Fibroblast of lung (primary cell): ENCODE measurements at places on chromosomes 7 and 10. TPM values are rescaled to one million over a fixed set of nuclear protein-coding genes. Genes with fewer than 3 reads are reported as not detected.

GRCh38 chr10:101054351-101054750, 7.4 kb upstream of the KAZALD1 start:
- H3K4me1 ChIP-seq: peaks cover 22% of the 10 kb centered on the region
- peaks cover 6% of the 10 kb centered on the region for H3K27me3 ChIP-seq
- DNase-seq: no peak
- H3K4me3 ChIP-seq: no peak overlapping the region
- H3K36me3 ChIP-seq: peaks cover 2% of the 10 kb centered on the region
- H3K27ac ChIP-seq: no peak overlapping the region

DNA sequence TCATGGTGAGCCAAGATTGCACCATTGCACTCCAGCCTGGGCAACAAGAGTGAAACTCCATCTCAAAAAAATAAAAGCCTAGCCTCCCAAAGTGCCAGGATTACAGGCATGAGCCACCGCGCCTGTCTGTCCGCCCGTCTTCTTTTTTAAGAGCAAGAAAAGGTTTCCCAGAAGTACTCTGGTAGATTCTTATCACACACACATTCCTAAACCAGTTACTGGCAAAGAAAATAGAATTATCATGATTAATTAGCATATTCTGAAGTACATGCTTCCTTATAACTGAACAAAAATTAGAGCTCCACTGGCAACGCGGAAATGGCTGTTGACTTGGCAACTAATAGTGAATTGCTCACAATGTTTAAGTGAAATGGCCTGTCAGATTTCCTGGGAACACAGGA, 87.0 kb downstream of the ADK start:
- H3K4me1 ChIP-seq: no peaks in the 10 kb centered on the region
- H3K4me3 ChIP-seq: no peak overlapping the region
- peak overlapping the region; percentile 19 for H3K27ac ChIP-seq

GRCh38 chr10:35563261-35563891, 41.8 kb upstream of the GJD4 start:
- H3K27ac ChIP-seq: no peak overlapping the region
- peaks cover 5% of the 10 kb centered on the region for H3K4me1 ChIP-seq
- no peaks in the 10 kb centered on the region for H3K27me3 ChIP-seq
- DNase-seq: peak; percentile 60

- no peaks in the 10 kb centered on the region for H3K27me3 ChIP-seq
- H3K4me1 ChIP-seq: peaks cover 15% of the 10 kb centered on the region
- DNase-seq: no peak
- H3K36me3 ChIP-seq: no peaks in the 10 kb centered on the region
- H3K27ac ChIP-seq: no peak overlapping the region
- no peak overlapping the region for H3K4me3 ChIP-seq
Measured at GRCh38 chr7:155256081-155256760, 41.5 kb upstream of the INSIG1 start.

DNA sequence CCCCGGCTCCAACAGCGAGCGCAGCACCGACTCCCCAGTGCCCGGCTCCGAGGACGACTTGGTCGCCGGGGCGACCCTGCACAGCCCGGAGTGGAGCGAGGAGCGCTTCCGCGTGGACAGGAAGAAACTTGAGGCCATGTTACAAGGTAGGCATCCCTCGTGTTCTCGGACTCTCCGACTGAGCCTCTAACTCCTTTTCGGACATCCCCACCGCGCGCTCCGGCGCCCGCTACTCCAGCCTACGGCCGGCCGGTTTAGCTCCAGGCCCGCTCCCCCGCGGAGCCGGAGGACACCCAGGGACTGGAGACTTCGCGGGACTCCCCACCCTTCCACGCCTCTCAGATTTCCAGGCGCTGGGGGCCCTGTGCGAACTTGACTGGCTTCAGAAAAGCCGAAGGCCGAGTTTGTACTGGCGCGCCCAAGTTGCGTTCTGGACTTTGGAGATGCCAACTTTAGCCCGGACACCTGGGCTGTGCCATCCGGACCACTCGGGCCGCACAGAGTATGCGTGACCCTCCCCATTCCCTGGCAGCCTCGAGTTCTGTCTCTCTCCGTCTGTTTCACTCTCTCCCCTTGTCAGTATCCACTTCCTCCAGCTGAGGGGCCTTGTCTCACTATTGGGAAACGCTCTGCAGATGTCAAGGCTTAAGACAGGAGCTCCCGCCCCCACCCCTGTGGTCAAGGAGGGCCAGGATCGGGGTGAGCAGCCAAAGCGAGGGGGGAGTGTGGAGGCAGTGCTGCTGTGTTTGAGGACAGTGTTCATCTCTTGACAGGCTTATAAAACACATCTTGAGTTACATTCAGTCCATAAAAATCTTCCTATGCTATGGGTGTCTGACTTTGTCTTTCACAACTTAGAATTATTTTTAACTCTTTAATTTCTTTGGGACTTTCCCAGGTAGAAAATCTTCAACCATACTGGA, 777 bp downstream of the BICC1 start:
- H3K27ac ChIP-seq: peak overlapping the region; percentile 80
- peak; percentile 78 for DNase-seq
- no peaks in the 10 kb centered on the region for H3K36me3 ChIP-seq
- H3K4me3 ChIP-seq: peak overlapping the region; percentile 83
- no peaks in the 10 kb centered on the region for H3K27me3 ChIP-seq

- H3K27ac ChIP-seq: no peak overlapping the region
- DNase-seq: no peak
- no peaks in the 10 kb centered on the region for H3K27me3 ChIP-seq
Measured at GRCh38 chr7:69334701-69335100, 263.6 kb upstream of the AUTS2 start.

DNA sequence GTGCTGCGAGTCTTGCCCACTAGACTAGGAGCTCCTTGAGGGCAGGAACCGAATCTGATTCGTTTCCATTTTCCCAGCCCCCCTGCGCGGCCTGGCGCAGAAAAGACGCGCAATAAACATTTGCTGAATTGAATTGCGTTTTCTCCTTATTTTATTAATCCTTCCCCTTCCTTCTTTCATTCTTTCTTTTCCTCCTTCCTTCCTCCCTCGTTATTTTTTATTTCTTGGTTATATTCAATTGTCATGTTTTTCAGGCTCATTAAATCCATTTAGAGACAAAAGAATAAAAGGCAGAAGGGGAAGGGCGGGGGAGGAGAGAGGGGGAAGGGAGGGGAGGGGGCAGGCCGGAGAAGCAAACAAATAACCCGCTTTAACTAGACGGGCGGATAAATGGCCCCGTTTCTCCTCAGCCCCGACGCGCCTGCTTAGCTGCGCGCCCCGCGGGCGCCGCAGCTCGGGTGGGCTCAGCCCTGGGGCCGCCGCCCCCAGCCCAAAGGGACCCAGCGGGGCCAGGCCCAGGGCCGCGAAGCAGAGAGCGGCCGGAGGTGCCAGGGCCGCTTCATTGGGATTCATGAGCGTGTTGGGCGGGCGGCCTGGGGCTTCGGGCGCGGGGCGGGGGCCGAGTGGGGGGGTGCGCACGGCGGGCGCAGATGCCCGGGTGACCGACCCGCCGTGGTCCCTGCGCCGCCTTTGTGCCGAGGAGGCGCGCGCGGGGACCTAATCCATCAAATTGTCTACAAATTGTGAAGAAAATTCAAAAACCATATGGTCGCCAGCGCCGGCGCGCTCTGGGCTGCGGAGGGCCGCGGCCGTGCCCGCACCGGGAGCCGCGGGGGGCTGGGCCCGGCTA, 5.0 kb downstream of the LBX1 start:
- H3K27ac ChIP-seq: no peak overlapping the region
- DNase-seq: no peak

DNA sequence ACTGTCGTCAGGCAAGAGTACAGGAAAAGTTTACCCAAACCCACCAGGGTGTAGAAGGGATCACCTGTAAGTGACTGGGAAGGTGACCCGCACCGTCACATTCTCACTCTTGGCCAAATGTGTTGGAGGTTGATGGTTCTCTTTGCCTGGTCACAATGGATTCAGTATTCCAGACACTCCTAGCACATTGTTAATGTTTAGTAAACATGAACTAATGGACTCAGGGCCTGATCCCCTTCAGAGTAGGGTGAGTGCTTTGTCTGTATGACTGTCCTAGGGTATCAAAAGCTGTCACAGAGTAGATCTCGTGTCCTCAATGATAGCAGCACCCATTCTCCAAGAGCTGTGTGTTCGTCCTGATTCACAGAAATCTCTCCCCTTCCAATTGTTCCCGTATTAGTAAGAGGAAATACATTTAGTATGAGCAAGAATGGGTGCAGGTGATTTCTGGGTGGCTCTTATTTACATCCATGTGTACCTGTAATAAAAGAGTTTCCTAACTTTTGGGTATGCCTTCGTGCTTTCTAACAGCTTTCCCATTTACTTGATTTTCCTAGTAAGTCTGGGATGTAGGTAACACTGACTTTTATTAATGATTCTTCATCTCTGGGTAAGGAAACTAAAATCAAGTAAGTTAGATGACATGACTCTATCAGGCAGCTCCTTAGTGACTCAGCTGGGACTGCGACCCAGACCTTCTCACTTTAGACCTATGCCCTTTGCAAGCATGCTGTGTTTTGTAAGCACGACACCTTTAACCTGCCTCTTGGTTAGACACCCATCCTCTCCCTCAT, 4.7 kb downstream of the EEPD1 start:
- H3K4me1 ChIP-seq: no peaks in the 10 kb centered on the region
- H3K27ac ChIP-seq: no peak overlapping the region

GRCh38 chr10:14553448-14553847, 221.2 kb downstream of the FAM107B start:
- no peaks in the 10 kb centered on the region for H3K36me3 ChIP-seq
- no peaks in the 10 kb centered on the region for H3K27me3 ChIP-seq
- peak; percentile 65 for DNase-seq
- H3K27ac ChIP-seq: peak overlapping the region; percentile 56

DNA sequence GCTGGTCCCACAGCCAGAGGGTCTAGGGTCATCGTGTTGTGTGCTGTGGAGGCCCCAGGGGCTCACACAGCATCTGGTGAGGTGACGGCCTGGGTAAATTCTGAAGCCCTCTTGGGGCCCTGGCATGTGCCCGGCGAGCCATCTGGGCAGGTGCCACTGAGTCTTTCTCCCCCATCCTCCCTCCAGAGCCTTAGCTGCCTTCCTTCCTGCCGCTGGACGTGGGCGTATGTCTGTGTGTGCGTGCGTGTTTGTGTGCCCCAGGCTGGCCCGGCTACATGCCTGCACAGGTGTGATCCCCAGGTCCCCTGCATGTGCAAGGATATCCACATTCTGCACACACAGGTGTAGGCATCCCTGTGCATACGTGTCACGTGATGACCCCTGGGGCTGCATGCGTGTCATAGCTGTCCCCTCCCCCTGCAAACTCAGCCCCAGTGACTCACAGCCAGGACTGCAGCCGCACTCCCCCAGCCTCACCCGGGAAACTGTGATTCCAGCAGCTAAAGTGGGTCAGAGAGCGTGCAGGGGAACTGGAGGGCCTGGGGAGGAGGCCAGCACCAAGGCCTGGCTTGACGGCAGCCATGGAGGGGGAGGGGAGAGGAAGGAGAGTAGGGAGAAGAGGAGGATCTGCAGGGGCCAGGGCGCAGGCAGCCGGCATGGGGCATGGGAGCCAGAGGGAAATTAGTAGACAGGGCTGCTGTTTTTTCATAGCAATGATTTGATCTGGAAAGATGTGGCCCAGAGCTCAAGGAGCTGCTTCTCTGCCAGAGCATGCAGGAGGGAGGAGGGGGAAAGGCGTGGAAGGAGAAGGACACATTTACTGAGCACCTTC, 46.4 kb downstream of the ELFN1 start:
- no peak overlapping the region for H3K4me3 ChIP-seq
- no peak overlapping the region for H3K27ac ChIP-seq
- peak; percentile 70 for DNase-seq
- H3K36me3 ChIP-seq: no peaks in the 10 kb centered on the region

Gene GIMAP4
- total RNA-seq: not detected in 2 replicates

DNA sequence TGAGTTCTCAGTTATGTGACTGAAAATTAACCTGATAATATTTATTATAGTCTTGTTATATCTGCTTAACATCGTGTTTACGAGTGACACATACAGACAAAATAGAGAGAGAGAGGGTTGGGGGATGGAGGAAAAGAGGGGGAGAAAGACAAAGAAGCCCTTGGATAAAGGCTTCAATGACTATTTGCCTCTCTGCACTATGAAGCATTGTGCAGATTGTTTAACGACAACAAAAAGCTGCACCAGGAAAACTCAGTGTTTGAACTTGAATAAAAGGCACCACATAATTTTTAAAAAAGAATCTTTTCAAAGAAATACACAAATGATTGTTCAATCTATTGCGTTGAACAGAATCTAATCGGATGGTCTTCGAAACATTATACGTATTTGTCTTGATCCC, 27.8 kb downstream of the MAGI2 start:
- DNase-seq: no peak
- H3K4me3 ChIP-seq: no peak overlapping the region
- no peaks in the 10 kb centered on the region for H3K27me3 ChIP-seq
- no peaks in the 10 kb centered on the region for H3K36me3 ChIP-seq

DNA sequence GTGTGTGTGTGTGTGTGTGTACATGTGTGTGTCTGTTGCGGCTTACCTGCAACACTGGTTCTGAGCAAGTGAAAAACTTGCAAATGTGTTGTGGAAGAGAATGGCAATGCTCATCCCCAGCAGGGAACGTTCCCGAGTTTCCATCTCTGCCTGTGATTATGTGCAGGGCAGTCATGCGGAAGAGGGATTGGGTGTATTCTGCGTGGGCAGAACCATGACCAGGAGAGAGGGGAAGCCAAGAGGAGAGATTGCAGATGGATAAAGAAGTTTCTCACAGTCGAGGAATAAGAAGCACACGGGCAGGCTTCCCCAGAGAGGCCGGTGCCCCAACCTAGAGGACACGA, 99.9 kb downstream of the CTBP2 start:
- peaks cover 2% of the 10 kb centered on the region for H3K36me3 ChIP-seq
- H3K4me3 ChIP-seq: no peak overlapping the region
- DNase-seq: no peak
- peak overlapping the region; percentile 73 for H3K27ac ChIP-seq

Gene PRKAR2B
- 12.6 and 14.7 TPM in 2 replicates for total RNA-seq

Gene HOXA2
- 1.0 and 1.3 TPM in 2 replicates for total RNA-seq

Gene STEAP4
- 0.26 and 0.99 TPM in 2 replicates for total RNA-seq

Gene COL26A1
- not detected in 2 replicates for total RNA-seq

Gene CREB5
- total RNA-seq: 3.1 and 28.4 TPM in 2 replicates

DNA sequence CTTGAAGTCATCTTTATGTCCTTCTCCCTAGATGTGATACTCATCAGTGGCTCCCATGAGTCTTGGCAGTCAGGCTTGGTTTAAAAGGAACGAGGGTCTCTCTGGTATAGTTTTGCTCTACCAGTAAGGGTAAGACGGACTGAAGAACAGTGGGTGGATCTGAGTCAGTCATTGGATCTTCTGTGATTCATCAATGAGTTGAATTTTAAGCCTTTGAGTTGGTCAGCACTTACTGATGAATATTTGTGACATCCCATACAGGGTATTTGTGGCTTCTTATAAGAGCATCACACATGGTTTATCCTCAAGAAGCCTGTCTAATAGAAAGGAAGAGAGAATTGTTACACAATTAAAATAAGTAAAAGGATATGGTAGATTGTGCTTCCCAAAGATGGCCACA, 87.3 kb upstream of the NAMPT start:
- no peak overlapping the region for H3K27ac ChIP-seq
- no peak overlapping the region for H3K4me3 ChIP-seq
- H3K4me1 ChIP-seq: no peaks in the 10 kb centered on the region
- H3K36me3 ChIP-seq: no peaks in the 10 kb centered on the region
- no peaks in the 10 kb centered on the region for H3K27me3 ChIP-seq

Gene HECTD2
- 7.2 and 8.3 TPM in 2 replicates for total RNA-seq

- no peaks in the 10 kb centered on the region for H3K27me3 ChIP-seq
- no peaks in the 10 kb centered on the region for H3K36me3 ChIP-seq
- H3K27ac ChIP-seq: no peak overlapping the region
- no peak overlapping the region for H3K4me3 ChIP-seq
Measured at GRCh38 chr10:60717852-60718251, 60.4 kb upstream of the CDK1 start.

Gene ASAH2
- total RNA-seq: 0.51 and 0.99 TPM in 2 replicates
